ENCODE measurements at places on chromosomes 6 and 20.

GRCh38 chr6:44867571-44868334, 460.4 kb upstream of the RUNX2 start:
- no peak for DNase-seq

- DNase-seq = no peak
Measured at GRCh38 chr6:119334535-119335264, 14.9 kb downstream of the MAN1A1 start.

GRCh38 chr6:90611543-90612312, 24.9 kb upstream of the MAP3K7 start:
- DNase-seq = no peak

DNA sequence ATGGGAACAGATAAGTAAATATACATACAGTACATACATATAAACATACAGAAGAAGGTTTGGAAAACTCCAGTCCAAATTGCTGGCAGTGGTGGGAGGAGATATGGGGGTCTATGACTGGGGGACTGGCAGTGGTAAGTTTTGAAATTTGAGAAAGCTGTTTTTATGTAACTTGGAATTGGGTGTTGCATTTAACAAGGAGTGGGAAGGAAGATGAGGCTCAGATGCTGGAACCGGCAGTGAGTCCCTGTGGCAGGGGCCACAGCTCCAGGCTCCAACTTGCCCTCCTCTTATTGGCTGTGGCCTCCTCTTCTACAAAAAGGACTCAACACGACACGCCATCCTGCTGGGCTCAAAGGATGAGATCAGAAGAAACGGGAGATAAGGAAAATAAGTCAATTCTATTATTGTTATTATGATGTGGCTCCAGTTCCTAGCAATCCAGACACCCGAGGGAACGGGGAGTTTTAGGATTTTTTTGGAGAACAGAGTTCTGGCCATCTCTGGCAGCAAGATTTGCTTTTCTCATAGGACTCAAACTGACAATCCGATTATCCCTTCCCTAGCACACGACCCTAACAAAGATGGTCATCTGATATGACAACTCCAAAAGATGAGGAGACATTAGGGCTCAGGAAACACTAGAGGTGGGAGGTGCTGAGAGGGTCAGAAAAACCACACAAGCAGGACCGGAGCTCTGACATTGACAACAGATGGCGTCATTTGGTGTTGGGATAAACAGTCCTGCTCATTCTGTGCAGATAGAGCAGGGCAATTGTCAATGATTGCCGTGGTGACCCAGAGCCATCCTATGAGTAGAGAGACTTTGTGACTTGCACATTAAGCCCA, 6.0 kb upstream of the TGM2 start:
- no peak for DNase-seq

GRCh38 chr6:68053805-68054373, 581.2 kb upstream of the ADGRB3 start:
- DNase-seq = no peak

- DNase-seq = no peak
Measured at GRCh38 chr6:152142105-152142504, 334.6 kb downstream of the ESR1 start.

DNA sequence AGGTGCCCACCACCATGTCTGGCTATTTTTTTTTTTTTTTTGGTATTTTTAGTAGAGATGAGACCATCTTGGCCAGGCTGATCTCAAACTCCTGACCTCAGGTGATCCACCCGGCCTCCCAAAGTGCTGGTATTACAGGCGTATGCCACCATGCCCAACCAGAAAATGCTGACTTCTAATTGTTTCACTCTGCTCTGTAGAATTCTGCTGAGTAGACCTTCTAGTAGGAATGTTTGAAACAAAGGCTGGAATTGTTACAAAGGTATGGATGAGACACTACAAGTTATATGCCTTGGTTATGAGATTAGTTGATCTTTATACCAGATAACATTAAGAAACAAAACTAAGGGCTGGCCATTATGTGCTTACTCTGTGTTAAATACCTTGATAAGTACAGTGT, 44.8 kb downstream of the MEP1A start:
- DNase-seq = no peak

DNA sequence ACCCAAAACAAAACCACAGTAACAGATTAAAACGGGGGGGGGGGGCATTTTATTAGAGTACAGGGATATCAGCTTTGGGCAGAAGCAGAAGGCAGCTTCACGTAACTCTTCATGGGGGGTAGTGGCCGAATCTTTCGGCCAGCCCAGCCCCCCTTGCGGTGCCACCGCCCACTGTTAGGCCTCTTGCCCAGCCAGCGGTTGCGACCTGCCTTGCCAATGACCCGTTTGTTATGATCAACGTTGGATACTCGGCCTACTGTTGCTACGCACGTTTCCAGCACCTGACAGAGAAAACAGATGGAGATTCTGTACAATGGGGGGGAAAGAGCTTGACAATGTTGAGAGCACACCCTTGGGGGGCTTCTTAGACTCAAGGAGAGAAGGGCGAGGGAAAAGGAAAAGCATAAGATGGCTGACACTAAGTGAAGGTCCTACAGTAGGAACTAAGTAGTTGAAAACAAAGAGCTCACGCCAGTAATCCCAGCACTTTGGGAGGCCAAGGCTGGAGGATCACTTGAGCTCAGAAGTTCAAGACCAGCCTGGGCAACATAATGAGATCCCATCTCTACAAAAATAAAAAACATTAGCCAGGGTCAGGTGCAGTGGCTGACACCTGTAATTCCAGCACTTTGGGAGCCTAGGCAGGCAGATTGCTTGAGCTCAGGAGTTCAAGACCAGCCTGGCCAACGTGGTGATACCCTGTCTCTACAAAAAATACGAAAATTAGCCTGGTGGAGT, 724 bp upstream of the CUL7 start:
- DNase-seq = no peak

GRCh38 chr6:41334482-41335040, 847 bp upstream of the NCR2 start:
- no peak for DNase-seq

DNA sequence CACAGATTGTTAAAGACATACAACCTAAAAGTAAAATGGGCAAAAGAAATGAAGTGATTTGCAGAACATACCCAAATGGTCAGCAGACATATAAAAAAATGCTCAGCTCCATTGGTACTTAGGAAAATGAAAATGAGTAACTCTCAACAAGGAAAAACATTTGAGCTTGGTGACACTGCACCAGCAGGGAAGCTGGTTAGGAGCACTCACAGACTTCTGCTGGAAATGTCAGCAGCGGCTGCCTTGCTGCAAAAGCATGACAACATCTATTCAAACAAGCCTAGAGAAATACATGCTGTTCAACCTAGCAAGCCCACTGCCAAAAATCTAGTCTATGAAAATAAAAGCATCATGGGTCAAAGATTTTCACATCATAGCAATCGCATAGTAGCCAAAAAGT, 99.0 kb upstream of the FOXQ1 start:
- DNase-seq = no peak

- DNase-seq = peak; percentile 90
Measured at GRCh38 chr6:42726485-42727086, 4.2 kb upstream of the PRPH2 start.

- no peak for DNase-seq
Measured at GRCh38 chr20:47304287-47304686, 52.2 kb downstream of the ZMYND8 start.

GRCh38 chr6:3803627-3804468, 45.3 kb upstream of the FAM50B start:
- peak; percentile 80 for DNase-seq

GRCh38 chr6:56694002-56694401, 51.3 kb upstream of the DST start:
- DNase-seq = no peak

- no peak for DNase-seq
Measured at GRCh38 chr20:56626367-56627121, 2.6 kb upstream of the TFAP2C start.

GRCh38 chr6:125924169-125924568, 32.4 kb upstream of the HINT3 start:
- DNase-seq = no peak

GRCh38 chr6:132199343-132199742, 201.9 kb downstream of the MOXD1 start:
- DNase-seq = peak; percentile 41

GRCh38 chr20:43982886-43983285, 68.2 kb downstream of the TOX2 start:
- DNase-seq = no peak

GRCh38 chr6:47897247-47897646, 115.4 kb downstream of the OPN5 start:
- DNase-seq = no peak

DNA sequence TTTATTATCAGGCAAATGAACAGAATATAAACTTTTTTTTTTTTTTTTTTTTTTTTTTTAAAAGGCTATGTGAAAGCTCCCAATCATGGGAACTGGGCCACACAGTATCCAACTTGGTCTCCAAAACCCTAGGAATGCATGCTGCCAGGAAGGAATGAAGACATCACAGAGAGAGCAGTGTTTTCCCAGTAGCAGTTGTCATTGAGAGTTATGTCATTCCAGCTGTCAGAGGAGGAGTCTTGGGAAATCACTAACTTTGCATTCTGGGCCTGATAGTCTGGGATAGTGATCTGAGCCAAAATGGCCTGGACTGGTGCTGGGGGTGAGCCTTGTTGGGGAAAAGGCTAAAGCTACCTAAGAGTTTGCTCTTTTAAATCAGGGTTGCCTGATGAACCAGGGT, 231.3 kb upstream of the MAP3K7 start:
- DNase-seq = no peak

DNA sequence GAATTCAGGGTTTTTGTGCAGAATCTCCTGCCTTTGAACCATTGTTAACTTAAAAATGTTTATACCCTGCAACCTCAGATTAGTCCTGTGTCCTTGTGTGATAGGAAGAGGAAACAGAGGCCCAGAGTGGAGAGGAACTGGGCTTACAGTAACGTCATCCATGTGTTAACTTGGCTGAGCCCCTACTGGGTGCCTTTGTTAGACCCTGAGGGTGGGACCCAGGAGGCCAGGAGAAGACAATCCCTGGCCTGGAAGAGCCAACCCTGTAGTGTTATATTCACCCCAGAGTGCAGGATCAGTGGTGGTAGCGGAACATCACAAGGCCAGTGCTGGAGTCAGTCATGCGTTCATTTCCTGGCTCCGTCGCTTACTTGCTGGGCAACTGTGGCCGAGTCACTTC, 10.6 kb downstream of the MYLK2 start:
- DNase-seq = no peak

GRCh38 chr20:23437126-23437899, 2.2 kb upstream of the CSTL1 start:
- DNase-seq = no peak

GRCh38 chr6:158628542-158628941, 16.0 kb downstream of the DYNLT1 start:
- DNase-seq = no peak

GRCh38 chr20:22568872-22569344, 15.5 kb downstream of the FOXA2 start:
- DNase-seq = no peak

GRCh38 chr6:64293298-64293697, 657.7 kb downstream of the PHF3 start:
- DNase-seq = no peak

- DNase-seq = no peak
Measured at GRCh38 chr6:105161421-105161820, 18.4 kb downstream of the POPDC3 start.

DNA sequence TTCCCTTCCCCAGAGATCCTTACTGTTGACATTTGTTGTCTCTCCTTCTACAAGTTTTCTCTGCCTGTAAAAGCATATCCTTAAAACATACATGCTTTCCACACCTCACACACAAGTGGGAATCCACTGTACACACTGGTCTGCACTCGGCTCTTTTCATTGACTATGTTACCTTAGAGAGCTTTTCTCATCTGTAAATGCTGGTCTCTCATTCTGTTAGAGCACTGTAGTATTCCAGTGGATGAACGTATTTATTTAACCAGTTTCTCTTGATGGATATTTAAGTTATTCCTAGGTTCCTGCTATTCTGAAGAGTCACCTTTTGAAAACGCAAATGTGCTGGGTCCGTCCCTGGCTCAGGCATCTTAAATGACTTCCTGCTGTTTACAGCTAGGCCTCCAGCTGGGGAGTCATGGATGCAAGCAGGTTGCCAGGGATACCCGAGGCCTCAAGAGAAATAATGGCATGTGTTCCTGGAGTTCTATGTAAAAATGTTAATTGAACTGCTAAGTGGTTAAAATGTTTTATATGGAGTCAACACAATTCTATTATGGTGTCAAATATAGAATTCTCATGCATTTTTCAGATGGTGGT, 61.1 kb upstream of the TGM3 start:
- no peak for DNase-seq

DNA sequence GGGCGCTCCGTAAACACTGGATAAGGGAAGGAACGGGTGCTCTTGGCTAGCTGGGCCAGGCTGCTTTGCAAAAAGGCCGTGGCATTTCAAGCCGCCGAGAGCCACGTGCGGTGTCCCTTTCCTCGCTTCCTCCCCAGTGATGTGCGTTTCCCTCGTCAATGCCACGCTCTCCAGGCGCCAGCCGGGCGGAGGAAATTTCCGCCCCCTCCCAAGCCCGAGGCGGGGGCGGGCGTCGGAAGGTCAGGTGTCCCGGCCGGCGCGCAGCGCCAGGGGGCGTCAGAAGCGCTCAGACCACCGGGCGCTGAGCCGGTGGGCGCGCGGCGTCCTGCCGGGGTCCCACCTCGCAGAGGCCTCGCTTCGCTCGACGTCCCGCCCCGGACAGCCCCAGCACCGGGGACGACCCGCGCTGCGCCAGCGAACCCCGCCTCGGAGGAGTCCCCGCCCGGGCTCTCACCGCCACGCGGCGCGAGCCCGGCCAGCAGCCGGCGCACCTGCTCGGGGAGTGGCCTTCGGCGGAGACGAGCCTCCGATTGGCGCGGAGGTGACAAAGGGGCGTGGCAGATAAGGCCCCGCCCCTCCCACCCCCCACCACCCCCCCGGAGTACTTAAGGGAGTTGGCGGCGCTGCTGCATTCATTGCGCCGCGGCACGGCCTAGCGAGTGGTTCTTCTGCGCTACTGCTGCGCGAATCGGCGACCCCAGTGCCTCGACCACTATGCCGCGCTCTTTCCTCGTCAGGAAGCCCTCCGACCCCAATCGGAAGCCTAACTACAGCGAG, at the start of gene SNAI1:
Gene SNAI1, plus strand, starts transcription at position 635 of the 777 bp plus-strand sequence. Its CDS starts 80 bp downstream, at position 715.
- DNase-seq = peak; percentile 51

- peak; percentile 26 for DNase-seq
Measured at GRCh38 chr6:149236589-149236988, 80.9 kb upstream of the TAB2 start.

- DNase-seq = no peak
Measured at GRCh38 chr20:9550871-9551270, 36.5 kb downstream of the LAMP5 start.

- DNase-seq = no peak
Measured at GRCh38 chr6:89999154-89999553, 104.9 kb downstream of the GJA10 start.

DNA sequence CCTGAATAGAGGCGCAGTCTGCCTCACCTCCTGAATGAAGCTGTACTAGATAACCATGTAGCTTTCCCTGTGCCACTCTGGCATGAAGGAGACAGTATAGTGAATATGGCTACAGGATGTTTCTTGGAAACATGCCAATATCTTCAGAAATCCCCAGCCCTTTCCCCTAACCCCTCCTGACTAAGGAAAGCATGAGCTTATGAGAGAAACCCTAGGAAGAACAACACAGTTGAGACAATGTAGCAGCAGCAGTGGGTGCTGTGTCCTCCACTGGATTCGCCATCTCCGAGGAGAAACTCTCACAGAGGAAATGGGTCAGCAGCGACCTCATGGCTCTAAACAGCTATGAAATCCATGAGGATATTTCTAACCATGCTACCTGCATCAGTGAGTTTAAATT, 6.7 kb downstream of the HLA-DQA1 start:
- DNase-seq = no peak
